GM12892 (cell line): ENCODE measurements at places on chromosomes 5 and 9.
A peak's percentile ranks its signal among the peaks of the same experiment; 100 is the strongest.

DNA sequence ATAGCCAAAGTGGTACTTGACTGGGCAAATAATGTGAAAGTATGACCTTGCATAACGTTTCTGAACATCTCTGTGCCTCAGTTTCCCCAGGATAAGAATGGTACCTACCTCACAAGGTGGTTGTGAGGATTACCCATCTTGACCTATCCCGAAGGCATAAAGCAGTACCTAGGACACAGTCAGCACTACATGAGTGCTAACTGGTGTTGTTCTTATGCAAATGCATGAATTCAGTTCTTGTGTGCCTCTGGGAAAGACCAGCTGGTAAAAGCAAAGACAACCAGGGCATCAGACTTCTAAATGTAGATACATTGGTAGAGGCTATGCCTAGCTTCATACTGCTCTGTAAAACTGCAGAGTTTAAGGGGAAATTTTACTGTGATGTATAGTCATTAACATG lies 21.8 kb upstream of the TMEM252 start:
- DNase-seq, result no peak

DNA sequence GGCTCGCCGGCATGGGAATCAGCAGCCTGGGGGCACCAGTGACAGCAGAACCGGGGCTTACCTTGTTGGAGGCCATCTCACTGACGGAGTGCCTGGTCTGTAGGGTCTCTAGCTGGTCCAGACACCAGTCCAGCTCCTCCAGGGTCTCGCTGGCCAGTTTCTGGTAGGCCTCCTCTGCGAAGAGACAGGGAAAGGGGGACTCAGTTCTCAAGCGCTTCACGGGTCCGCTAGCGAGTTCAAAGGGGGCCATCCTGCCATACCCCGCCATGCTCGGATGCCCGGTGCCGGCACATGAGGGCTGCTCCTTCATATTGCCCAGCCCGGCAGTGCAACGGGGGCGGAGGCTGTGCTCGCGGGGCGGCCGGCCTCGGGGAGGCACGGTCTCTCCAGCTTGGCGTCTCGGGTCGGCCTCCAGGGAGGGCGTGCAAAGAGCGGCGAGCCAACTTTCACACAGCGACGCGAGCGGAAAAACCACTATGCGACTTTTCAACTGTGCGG lies 456.0 kb downstream of the RAB3C start:
- DNase-seq, result peak; percentile 23

DNA sequence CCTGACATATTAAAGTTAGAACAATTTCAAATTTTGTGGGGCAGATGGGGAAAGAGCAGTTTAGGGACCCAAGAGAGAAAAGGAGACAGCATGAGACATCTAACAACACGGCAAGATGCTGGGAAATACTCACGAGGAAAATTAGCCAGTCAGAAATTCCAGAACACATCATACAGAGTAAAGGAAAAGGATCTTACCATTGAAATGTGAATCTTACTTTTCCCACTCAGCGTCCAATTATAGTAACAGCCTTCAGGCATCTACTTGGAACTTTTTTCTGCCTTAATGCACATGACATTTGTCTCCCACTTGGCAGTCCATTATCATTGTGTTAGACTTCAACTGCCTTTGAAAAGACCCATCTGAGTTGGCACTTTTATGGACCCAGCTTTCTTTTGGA lies 189.7 kb upstream of the SLC27A6 start:
- no peak for DNase-seq

GRCh38 chr5:34869256-34869655 lies 30.3 kb downstream of the TTC23L start:
- DNase-seq, result no peak

- no peak for DNase-seq
Observed at GRCh38 chr5:1419476-1420210, 25.6 kb downstream of the SLC6A3 start.

GRCh38 chr5:142636698-142637324 lies 49.1 kb downstream of the FGF1 start:
- no peak for DNase-seq

DNA sequence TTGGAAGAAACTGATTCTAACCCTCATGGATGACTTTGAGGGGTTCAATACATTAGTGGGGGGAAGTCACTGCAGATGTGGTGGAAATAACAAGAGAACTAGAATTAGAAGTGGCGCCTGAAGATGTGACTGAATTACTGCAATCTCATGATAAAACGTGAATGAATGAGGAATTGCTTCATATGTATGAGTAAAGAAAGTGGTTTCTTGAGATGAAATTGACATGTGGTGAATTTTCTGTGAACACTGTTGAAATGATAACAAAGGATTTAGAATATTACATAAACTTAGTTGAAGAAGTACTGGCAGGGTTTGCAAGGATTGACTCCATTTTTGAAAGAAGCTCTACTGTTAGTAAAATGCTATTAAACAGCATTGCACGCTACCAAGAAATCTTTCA lies 113.0 kb downstream of the UGCG start:
- no peak for DNase-seq

- no peak for DNase-seq
Observed at GRCh38 chr5:91770400-91770799, 387.3 kb upstream of the ARRDC3 start.
